ENCODE measurements at places on chromosomes 16 and 17. TPM values are rescaled to one million over a fixed set of nuclear protein-coding genes. Genes with fewer than 3 reads are reported as not detected.

NDRG4 gene
- total RNA-seq, result 11.6 TPM

GP1BA gene
- not detected for total RNA-seq

GUCY2D gene
- total RNA-seq, result not detected

VASN gene
- total RNA-seq, result 25.6 TPM

CCL18 gene
- not detected for total RNA-seq

E4F1 gene
- total RNA-seq, result 78.1 TPM

NPIPA8 gene
- total RNA-seq, result not detected

GPRC5B gene
- 52.2 TPM for total RNA-seq

DNA sequence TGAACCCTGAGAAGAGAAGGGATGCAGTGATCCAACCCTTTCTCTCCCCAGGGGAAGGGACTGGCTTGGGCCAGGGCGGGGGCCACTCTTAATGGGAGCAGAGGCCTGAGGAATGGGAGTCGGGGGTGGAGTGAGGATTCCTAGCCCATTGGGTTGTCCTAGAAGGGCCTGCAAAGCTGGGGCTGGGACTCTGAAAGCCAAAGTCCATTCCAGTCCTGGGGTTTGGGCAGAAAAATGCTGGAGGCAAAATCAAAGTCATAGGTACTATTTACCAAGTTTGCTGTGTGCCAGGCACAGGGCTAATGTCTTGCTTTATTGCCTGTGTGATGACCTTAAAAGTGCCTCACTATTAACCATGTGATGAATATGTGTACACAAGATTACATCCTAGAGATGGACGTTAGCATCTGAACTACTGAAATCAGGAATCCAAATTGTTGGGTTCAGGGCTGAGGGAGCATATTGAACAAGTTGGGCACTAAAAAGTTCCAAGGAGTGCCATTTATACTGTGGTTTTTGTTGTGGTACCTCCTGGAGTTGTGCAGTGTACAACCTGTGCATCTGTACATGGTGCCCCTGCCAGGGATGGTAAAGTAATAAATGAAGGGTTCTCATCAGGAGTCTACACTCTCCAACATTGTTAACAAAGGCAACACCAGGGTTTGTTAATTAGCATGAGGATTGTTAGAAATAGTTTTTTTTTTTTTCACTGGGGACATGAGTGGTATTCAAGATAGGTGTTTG lies 84.4 kb upstream of the NKD1 start:
- no peaks in the 10 kb centered on the region for H3K36me3 ChIP-seq
- H3K4me3 ChIP-seq, result no peak overlapping the region
- H3K27me3 ChIP-seq, result peaks cover 51% of the 10 kb centered on the region
- H3K4me1 ChIP-seq, result peaks cover 10% of the 10 kb centered on the region

DNA sequence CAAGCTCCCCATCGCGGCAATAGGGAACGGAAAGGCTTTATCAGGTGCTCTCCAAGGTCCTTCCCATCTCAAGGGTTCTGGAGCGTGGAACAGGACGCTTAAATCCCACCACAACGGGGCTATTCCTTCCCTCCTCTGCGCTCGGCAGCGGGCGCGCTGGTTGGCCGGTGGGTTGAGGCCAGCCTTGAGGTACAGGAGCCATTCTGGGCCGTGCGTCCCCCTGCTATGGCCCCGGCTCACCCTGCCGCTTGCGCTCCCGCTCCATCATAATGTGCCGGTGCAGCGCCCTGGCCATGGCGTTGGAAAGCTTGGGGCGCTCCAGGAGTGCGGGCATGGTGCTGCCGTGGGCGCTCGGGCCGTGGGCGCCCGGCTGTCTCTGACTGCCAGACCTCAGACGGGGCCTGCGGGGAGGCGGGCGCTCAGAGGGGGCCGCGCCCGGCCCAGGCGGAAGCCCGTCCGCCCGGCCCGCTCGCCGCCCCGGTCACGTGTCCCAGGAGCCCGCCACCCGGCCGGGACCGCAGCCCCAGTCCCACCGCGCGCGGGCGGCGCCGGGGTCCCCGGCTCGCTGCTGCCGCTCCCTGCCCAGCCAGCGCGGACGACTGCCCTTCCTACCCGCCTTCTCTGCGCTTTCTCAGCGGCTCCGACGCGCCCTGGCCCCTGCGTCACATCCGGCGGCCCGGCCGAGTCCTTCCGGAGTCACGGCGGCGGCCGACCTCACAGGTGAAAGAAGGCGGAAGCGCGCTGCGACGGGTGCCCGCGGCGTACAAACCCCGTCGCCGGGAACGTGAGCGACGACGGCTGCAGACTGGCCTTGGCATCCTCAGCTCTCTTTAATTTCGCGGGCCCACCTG lies at the start of gene GPS2:
Gene GPS2 (minus strand): TSS at position 642 of the 851 bp plus-strand sequence. CDS start 308 bp downstream, at position 334.
- DNase-seq, result peak; percentile 97
- H3K27ac ChIP-seq, result peak within 1 kb of the TSS; percentile 100
- H3K4me1 ChIP-seq, result peaks cover 52% of the 10 kb centered on the region
- no peaks in the 10 kb centered on the region for H3K27me3 ChIP-seq
- H3K36me3 ChIP-seq, result peaks cover 68% of the 10 kb centered on the region
- H3K4me3 ChIP-seq, result peak within 1 kb of the TSS; percentile 83

DNA sequence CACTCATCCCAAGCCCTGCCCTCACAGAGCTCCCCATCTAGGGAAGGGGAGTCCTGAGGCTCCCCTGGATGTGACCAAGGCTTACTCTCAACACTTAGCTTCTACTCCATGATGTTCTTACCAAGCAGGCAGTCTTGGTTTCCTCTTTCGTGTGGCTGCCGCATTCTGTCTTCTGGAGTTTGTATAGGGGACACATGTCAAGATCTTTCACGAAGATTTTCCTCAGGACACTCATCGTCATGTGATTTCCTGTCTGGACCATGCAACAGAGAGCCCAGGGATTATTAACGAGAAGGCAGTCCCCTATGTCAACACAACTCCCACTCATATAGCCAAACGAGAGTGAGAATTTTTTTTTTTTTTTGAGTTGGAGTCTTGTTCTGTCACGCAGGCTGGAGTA lies 10.4 kb downstream of the PRSS54 start:
- no peak overlapping the region for H3K4me3 ChIP-seq

DNA sequence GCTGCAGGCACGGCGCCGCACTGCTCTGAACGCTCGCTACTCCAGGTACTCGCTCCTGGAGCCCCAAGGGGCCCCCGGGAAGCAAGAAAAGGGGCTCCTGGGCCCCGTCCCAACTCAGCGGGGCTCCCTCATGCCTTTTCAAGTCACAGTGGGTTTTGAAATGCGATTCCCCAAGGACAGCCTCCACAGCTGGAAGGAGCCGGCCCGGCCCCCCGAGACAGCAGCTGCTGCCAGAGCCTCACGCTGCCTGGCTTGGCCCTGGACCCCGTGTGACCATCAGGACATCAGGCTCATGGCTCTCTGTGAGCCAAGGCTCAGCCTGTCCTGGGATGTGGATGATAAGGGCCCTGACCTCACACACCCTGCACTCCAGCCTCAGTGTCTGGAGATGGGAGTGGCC lies 80.6 kb downstream of the LMF1 start:
- H3K27me3 ChIP-seq, result no peaks in the 10 kb centered on the region
- H3K4me3 ChIP-seq, result no peak overlapping the region
- no peaks in the 10 kb centered on the region for H3K36me3 ChIP-seq
- no peak for DNase-seq

GRCh38 chr17:34822007-34822739 lies 139.1 kb downstream of the CCT6B start:
- H3K27me3 ChIP-seq, result no peaks in the 10 kb centered on the region
- H3K4me3 ChIP-seq, result no peak overlapping the region
- H3K4me1 ChIP-seq, result no peaks in the 10 kb centered on the region
- DNase-seq, result no peak

- H3K27ac ChIP-seq, result no peak overlapping the region
- no peak overlapping the region for H3K4me3 ChIP-seq
- peaks cover 87% of the 10 kb centered on the region for H3K36me3 ChIP-seq
- DNase-seq, result no peak
- H3K27me3 ChIP-seq, result no peaks in the 10 kb centered on the region
Observed at GRCh38 chr17:62032480-62032879, 32.6 kb downstream of the MED13 start.

DNA sequence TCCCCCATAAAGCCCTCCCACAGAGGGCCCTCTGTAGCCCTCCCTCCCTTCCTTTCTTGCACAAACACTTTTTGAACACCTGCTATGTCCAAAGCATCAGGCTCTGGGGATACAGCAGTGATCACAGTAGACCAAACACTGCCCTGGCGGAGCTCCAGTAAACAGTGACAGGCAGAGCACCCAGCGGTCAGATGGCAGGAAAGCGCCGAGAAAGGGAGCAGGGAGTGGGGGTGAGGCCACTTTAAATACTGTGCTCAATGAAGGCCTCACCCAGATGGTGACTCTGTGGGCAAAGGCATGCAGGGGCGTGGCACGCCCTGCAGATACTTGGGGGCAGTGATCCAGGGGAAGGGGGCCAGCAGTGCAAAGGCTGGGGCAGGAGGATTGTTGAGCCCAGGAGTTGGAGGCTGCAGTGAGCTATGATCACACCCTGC lies 7.6 kb downstream of the PRR29 start:
- no peak overlapping the region for H3K4me3 ChIP-seq
- no peaks in the 10 kb centered on the region for H3K27me3 ChIP-seq
- peaks cover 40% of the 10 kb centered on the region for H3K4me1 ChIP-seq
- DNase-seq, result peak; percentile 86
- peak overlapping the region; percentile 47 for H3K27ac ChIP-seq

DNA sequence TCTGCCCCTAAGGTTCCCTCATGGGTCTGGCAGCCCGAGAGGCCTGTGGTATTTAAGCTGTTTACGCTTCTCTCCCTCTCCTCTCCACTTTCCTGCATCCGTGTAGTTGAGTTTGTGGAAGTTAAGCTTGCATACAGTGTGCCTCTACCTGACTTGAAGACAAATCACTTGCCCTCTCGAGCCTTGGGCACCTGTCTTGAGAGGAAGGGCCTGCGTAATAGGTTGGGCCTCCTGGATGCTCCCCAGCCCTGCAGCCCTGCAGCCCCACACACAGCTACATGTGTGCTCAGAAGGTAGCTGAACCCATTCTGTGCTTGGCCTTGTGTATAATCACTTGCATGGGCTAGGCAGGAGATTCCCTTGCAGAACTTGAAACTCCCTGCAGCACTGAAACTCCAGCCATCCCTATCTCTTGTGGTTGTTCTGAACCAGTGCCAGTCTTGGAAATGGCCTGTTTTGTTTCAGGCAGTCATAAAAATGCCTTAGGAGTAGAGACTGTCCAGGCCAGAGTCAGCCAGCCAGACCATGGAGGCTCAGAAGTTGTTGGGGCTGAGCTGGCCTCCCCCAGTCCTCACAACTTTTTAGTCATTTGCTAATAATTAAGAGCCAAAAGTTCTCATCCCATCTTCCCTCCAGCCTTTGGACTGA lies 134.6 kb downstream of the CLEC16A start:
- H3K27ac ChIP-seq, result no peak overlapping the region
- no peak for DNase-seq
- H3K4me1 ChIP-seq, result peaks cover 23% of the 10 kb centered on the region
- no peak overlapping the region for H3K4me3 ChIP-seq
- no peaks in the 10 kb centered on the region for H3K27me3 ChIP-seq
- H3K36me3 ChIP-seq, result no peaks in the 10 kb centered on the region

DNA sequence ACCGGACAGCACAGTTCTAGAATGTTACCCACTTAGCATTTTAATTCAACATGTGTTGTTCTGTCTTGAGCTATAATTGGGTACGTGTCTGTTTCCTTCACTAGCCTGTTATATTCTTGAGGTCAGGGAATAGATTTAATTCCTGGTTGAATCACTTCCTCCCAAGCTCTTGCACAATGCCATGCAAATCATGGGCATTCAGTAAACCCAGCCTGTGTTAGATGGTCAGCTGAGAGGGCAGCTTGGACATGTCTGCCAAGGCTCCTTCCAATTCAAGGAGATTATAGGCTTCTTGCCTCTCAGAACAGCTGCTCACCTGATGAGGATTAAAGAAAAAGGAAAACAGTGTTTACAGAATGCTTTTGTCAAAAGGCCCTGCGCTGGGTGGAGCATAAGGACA lies 12.6 kb downstream of the C1QTNF1 start:
- no peaks in the 10 kb centered on the region for H3K36me3 ChIP-seq
- no peak overlapping the region for H3K4me3 ChIP-seq

DNA sequence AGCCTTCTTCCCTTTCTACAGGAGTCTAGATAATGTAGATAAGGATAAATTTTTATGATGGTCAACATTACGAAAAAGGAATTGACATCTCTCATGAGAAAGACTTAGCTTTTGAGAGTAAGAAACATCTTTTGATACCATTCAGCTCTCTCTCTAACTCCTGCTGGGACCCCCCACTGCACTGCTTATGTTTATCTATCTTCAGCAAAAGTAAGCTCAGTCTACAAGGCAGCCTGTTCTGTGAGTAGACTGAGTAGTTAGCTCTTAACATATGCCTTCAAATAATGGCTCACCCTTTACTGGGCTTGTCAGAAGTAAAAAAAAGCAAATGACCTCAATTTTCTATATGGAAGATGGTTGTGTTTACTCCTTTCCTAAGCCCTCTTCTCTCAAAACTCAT lies 372.2 kb upstream of the CDH11 start:
- no peaks in the 10 kb centered on the region for H3K4me1 ChIP-seq
- no peaks in the 10 kb centered on the region for H3K36me3 ChIP-seq
- H3K4me3 ChIP-seq, result no peak overlapping the region
- DNase-seq, result no peak
- no peak overlapping the region for H3K27ac ChIP-seq

DNA sequence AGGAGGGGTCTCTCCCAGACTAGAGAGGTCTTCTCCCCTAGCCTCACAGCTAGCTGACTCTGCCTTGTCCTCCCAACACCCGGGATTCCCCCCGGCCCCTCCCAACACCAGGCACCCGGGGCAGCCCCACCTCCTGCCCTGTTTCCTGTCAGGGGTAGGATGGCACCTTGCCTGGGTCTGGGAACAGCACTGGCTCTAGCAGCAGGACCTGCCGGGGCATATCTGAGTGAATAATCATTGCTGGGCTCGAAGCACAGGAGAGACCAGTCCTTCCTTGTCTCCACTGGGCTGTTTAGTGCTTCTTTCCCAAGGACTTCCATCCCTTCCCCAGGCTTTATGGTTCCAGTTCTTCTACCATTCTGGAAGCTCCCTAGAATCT lies 25.7 kb downstream of the MINK1 start:
- no peak overlapping the region for H3K4me3 ChIP-seq
- H3K36me3 ChIP-seq, result peaks cover 4% of the 10 kb centered on the region
- no peaks in the 10 kb centered on the region for H3K27me3 ChIP-seq
- peak overlapping the region; percentile 47 for H3K27ac ChIP-seq
- peaks cover 10% of the 10 kb centered on the region for H3K4me1 ChIP-seq

GRCh38 chr17:9273428-9274391 lies 252.4 kb downstream of the NTN1 start:
- H3K4me1 ChIP-seq, result no peaks in the 10 kb centered on the region
- H3K27ac ChIP-seq, result peak overlapping the region; percentile 72
- no peak for DNase-seq
- H3K36me3 ChIP-seq, result no peaks in the 10 kb centered on the region

DNA sequence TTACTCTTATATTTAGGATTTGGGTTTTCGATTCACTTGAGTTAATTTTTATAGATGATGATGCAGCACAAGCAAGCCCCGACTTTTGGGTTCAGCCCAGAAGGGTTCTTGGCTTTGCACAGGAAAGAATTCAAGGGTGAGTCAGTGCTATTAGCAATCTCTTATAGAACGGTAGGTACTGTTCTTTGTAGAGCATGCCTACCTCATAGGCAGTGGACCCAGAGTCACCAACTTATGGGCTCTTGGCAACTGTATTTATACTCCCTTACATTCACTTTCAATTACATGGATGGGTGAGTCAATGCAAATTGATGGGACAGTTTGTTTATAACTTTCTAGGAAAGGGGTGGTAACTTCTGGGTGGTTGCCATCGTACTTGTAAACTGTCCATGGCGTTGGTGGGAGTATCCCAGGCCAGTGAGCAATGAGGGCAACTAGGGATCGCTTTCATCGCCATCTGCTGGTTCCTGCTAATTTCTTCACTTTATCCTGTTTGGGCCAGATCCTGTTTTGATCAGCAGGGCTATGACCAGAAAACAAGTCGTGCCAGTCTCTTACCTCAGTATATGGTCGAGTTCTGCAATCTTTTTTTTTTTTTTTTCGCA lies 362.6 kb downstream of the CNTNAP4 start:
- no peaks in the 10 kb centered on the region for H3K36me3 ChIP-seq
- no peak overlapping the region for H3K4me3 ChIP-seq
- no peak overlapping the region for H3K27ac ChIP-seq
- H3K27me3 ChIP-seq, result no peaks in the 10 kb centered on the region

Data from stomach (tissue), 19 donors.